ENCODE measurements at places on chromosomes 12 and 14.
A peak's percentile ranks its signal among the peaks of the same experiment; 100 is the strongest.

DNA sequence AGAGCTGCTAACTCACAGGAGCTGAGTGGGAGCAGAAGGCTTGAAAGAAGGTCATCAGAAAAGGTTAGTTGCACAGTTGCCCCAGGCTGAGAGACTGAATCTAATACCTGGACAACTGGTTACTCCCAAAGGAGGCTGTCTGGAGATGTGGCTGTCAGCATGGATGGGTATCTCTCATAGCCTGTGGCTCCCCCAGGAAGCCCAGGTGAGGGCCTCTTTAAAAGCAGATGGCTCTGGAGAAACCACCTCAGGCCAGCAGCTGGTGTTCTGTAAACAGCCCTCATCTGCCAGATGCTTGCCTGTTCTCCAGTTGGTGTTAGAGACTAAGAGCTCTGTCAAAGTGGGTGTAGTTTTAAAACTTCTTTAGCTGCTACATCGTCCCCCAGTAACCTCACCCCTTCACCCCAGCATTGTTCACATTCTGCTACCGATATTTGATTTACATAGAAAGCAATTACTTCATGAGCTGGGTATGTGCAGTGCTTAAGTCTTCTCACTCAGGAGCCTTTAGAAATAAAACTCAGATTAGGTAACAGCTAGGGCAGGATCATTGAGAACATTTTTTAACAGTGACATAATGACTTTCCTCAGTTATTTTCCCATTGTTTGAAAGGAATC, 25.8 kb downstream of the DACT1 start:
- no peak for DNase-seq

- no peak for DNase-seq
Observed at GRCh38 chr12:53495903-53496751, 3.1 kb downstream of the MAP3K12 start.

- no peak for DNase-seq
Observed at GRCh38 chr12:72028966-72029365, 90.3 kb downstream of the TPH2 start.

GRCh38 chr12:12979126-12979525, 20.9 kb downstream of the HEBP1 start:
- no peak for DNase-seq

GRCh38 chr14:72706485-72706884, 187.4 kb downstream of the DPF3 start:
- no peak for DNase-seq

DNA sequence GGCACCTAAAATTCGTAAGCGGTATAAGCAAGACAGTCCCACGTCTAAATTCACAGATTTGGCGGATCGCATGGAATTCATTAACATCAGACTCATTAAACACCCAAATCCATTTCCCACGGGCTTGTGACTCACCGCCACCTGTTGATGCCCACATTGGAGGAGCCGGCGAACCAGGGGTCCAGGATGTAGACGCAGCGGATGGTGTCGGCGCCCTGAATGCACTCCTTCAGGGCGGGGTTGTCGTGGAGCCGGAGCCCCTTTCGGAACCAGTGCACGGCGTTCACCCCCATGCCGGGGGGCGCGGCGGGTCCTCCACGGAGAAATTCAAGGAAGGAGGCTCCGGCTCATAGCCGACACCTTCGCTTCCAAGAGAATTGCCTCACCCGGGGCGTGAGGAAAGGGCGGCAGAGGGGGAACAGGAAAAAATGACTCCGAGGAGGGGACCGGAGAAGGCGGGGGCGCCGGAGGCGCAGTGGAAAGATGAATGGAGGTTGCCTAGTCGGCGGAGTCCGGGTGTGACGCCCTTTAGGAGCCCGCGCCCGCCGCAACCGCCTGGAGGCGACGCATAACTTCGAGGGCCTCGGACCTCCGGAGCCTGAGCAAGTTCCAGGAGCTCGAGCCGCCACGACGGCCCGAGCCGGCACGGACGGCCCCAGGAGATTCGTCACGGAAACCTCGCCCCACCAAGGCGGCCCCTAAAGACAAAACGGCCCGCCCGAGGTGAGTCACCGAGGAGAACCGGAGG, 506 bp downstream of the CRY1 start:
- DNase-seq = peak; percentile 71

DNA sequence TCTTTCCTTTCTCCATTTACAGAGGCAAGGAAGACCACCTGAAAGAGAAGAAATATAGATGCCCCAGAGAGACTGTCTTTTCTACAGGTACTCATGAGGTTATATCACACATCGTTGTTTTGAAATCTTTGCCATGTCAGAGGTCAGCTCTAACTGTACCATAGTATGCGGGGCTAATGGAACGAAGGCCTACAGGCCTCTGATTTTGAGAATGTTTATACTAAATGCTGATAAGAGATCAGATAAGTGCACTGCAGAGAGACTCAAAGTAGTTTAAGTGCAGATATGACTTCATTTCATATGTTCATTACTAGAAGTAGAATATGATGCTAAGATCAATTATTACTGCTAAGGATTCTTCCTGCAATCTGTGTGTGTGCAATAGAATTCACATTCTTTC, 1005.0 kb downstream of the GALC start:
- DNase-seq = no peak

DNA sequence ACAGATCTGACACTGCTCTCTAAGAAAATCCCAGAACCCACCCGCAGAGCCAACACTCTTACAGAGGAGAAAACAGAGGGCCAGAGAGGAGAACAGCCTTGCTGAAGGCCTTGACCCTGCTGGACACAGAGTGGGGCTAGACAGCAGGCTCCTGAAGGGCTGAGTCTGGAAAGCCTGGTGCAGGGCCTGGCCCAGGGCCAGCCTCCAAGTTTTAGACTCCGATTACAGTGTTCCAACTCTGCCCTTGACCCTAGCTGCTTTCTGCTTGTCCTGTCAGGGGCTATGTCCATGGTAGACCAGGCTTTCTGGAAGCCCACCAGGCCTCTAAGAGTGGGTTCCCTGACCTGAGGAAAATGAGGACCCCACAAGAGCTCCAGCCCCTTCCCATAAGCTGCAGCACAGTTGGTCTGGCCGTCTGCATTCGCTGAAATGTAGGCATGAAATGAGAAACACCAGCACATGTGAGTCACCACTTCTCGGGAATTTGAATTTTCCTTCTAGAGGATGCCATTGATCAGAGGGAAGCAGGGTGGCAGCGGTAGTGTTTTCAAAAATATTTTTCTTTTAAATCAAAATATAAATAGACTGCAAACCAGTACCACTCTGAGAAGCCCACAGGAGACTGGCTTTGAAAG, 154.4 kb downstream of the CALM1 start:
- DNase-seq = no peak

DNA sequence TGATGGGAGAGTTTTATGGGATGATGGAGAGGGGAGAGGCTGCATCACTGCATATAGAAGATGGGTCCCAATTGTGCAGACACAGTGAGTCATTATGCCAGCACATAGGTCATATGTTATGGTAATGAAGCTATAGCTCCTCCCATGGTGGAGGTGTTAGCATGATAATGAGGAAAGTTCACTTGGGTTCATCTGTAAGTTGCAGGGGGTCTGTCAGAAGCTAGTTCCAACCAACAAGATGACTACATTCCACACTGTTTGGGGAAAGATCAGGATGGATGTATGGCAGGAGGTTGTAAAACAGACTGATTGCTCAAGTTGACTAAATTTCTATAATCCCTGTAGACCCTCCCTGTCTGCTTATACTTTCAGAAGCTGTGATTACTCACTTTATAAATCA, 561.3 kb downstream of the C12orf50 start:
- DNase-seq = no peak

GRCh38 chr12:105939181-105939721, 199.5 kb downstream of the NUAK1 start:
- no peak for DNase-seq

DNA sequence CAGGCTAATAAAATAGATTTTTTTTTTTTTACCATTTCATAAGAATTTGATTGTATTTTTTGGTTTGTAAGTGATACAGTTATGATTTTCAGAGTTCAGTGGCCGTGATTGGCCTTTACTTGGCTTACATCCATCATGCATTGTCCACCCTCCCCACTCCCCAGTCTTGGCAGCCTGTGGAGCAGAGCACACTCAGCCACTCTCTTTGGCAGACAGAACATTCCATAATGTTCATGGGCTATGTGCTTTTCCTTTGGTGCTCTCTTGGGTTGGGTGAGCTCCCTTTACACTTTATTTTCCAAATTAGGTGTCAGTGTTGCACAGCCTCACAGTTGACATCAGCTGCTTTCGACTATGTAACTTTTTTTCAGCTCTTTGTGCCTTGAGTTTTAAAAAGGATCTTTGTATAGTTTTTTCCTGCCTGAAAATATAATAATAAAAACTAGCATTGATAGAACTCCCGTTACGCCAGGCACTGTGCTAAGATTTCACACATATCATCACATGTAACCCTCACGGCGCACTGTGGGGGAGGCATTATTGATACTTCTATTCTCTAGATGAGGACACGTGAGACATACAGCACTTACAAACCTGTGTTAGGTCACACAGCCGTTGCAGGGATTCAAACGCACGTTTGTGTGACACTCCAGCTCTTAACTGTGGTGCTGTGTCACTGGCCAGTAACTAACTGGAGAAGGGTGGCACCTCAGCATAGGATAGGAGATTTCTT, 21.5 kb downstream of the SUDS3 start:
- DNase-seq = no peak

All from CD4-positive, alpha-beta T cell treated with Interleukin-6 for 4 hours (primary cell).